Smooth muscle cell of the umbilical artery (primary cell): ENCODE measurements at places on chromosomes 6 and 20. TPM values are rescaled to one million over a fixed set of nuclear protein-coding genes. Genes with fewer than 3 reads are reported as not detected.

Gene TNXB
- total RNA-seq, result 0.89 and 1.7 TPM in 2 replicates

Gene SAMD3
- total RNA-seq, result 24.1 and 36.4 TPM in 2 replicates

Gene RSPH4A
- total RNA-seq, result 0.05 and 0.30 TPM in 2 replicates

Gene NOX3
- not detected in 2 replicates for total RNA-seq

Gene CALHM4
- total RNA-seq, result not detected in 2 replicates

Gene ISM1
- total RNA-seq, result 0.05 TPM in 1 of 2 replicates, not detected in the other

Gene CEBPB
- total RNA-seq, result 51.1 and 107 TPM in 2 replicates

Gene KCNS1
- total RNA-seq, result 0.59 and 1.9 TPM in 2 replicates

Gene CAGE1
- total RNA-seq, result under 0.01 TPM in 1 of 2 replicates, not detected in the other

Gene MAP1LC3A
- total RNA-seq, result 17.5 and 19.9 TPM in 2 replicates

Gene PAX1
- not detected in 2 replicates for total RNA-seq

Gene CFAP206
- 0.37 and 0.59 TPM in 2 replicates for total RNA-seq
